ENCODE measurements at places on chromosomes 2 and 18. TPM values are rescaled to one million over a fixed set of nuclear protein-coding genes. Genes with fewer than 3 reads are reported as not detected.

Gene RMDN2
- 5.9 TPM for total RNA-seq

Gene DTNA
- 18.4 TPM for total RNA-seq

Gene TOGARAM2
- under 0.01 TPM for total RNA-seq

Gene EGR4
- not detected for total RNA-seq

Gene RAB6C
- not detected for total RNA-seq

Measured in vagina (tissue), 2 donors.